ENCODE measurements at places on chromosomes 1 and 21. TPM values are rescaled to one million over a fixed set of nuclear protein-coding genes. Genes with fewer than 3 reads are reported as not detected.

DNA sequence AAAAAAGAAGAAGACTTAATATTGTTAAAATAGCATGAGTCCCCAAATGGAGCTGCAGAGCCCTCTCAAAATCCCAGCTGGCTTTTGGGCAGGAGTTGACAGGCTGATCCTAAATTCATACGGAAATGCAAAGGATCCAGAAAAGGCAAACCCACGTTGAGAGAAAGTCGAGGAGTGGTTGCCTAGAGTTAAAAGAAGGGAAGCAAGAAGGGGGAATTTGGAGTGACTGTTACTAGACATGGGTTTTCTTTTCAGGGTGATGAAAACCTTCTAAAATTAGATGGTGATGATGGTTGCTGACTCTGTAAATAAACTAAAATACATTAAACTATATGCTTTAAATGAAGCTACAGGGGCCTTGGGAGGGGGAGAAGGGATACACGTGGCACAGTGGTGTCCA lies 1.6 kb downstream of the DNMT3L start:
- H3K36me3 ChIP-seq = no peaks in the 10 kb centered on the region
- H3K4me3 ChIP-seq = no peak overlapping the region
- DNase-seq = no peak

- no peak overlapping the region for H3K4me3 ChIP-seq
- peaks cover 20% of the 10 kb centered on the region for H3K4me1 ChIP-seq
- DNase-seq = peak; percentile 51
- no peaks in the 10 kb centered on the region for H3K27me3 ChIP-seq
Observed at GRCh38 chr21:32741336-32741735, 13.5 kb upstream of the SYNJ1 start.

- no peak overlapping the region for H3K27ac ChIP-seq
- no peaks in the 10 kb centered on the region for H3K4me1 ChIP-seq
- no peaks in the 10 kb centered on the region for H3K27me3 ChIP-seq
- no peak for DNase-seq
- no peaks in the 10 kb centered on the region for H3K36me3 ChIP-seq
- no peak overlapping the region for H3K4me3 ChIP-seq
Observed at GRCh38 chr1:40845895-40846294, 16.3 kb downstream of the CITED4 start.

GRCh38 chr1:167439301-167439988 lies 78.9 kb downstream of the CD247 start:
- no peak for DNase-seq
- H3K4me3 ChIP-seq = no peak overlapping the region
- H3K4me1 ChIP-seq = no peaks in the 10 kb centered on the region
- no peak overlapping the region for H3K27ac ChIP-seq
- H3K36me3 ChIP-seq = no peaks in the 10 kb centered on the region

Gene LENEP
- 0.50 TPM for total RNA-seq
